ENCODE measurements at places on chromosomes 6 and 20.

DNA sequence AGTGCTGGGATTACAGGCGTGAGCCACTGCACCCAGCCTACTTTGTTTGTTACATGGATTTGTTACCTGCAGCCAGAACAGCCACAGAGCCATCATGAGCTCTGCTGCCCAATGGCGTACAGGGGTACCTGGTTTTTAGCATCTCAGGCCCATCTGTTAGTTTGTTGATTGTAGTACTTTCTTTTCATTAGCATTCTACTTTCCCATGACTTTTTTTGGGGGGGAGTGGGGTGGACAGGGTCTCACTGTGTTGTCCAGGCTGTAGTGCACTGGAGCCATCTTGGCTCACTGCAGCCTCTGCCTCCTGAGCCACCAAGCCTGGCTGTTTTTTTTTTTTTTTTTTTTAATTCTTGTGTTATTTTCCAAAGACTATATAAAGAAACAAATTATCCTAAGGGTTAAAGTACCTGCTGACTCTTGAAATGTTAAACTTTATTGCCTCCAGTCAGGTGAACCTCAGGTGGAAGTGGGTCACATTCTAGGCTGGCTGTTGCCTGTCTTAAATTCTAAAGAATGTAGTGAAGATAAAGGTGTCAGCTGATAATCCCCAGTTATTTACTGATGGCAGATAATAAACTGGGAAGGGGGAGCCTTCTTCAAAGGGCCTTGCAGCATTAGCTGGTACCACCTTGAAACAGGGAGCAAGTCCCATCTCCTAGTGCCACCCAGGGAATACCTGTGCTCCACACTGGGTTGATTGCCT, 15.2 kb downstream of the NEU1 start:
- DNase-seq = no peak

DNA sequence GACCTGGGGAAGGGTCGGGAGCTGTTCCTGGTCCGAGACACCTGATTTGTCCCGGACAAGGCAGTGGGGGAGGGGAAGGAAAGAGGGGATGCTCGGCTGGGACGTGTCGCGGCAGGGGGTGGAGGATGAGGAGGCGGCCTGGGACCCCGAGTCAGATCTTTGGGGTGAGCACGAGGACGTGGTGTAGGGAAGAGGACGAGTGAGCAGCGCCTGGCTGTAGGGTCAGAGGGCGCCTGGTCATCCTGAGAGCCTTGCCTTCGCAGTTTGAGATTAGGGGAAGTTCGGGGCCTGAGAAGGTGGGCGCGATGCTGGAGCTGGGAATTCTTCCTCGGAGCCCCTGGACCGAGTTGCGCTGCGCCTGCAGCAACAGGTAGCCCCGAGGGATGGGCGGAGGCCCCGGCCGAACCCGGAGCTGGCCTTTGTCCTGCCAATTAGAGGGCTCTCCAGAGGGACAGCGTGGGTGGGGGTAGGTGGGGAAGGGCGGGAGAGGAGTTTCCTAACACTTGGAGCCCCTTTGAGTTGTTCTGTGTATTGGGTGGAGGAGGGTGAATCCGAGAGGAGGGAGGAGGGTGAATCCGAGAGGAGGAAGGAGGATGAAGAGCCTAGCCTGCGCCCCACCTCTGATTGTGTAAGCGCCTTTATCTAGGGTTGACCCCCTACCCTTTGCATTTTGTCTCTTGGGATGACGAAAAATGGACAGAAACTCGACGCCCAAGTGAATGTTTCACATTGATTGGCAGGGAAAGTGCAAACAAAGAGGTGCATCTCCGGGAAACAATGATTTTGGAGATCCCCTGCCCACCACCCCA, 72.0 kb downstream of the SOX4 start:
- DNase-seq = no peak

- no peak for DNase-seq
These were observed 74.8 kb downstream of the GCNT2 start for GRCh38 chr6:10595731-10596664.

- no peak for DNase-seq
These were observed 291.1 kb downstream of the DOK5 start for GRCh38 chr20:54766483-54766882.

- no peak for DNase-seq
These were observed 33.6 kb downstream of the TRAM2 start for GRCh38 chr6:52543262-52543661.

DNA sequence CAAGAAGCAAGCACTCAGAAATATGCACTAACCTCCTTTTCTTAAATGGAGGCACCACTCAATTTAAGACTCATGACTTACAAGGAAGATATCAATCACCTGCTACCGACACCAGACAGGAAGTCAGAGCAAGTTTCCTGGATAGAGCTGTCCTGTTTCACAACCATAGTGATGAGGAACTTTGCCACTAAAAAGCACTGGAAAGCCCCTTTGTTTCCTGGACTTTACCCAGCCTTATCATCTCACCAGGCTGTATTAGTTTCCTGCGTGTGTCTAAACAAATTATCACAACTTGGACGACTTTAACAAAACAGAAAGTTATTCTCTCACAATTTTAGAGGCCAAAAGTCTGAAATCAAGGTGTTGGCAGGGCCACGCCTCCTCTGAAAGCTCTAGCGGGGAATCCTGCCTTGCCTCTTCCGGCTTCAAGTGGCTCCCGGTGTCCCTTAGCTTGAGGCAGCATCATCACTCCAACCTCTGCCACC, 253.8 kb upstream of the STXBP5 start:
- DNase-seq = no peak

DNA sequence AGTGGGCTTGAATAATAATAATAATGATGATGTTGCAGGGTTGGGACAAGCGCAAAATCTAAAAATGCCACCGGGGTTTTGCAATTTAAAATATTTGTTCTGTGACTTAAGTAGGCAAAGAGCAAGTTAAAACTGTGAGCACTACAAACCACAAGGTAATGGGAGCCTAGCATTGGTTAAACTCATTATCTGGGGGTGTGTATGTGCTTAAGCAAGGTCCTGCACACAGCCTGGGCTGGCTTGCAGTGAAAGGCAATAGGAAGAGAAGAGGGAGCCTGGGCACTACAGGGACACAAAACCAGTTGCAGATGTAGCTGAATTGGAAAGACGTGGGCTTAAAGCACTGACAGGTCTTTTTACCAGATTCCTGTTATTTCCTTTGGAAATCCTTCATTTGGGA, 11.7 kb downstream of the SIM1 start:
- no peak for DNase-seq

GRCh38 chr20:45987108-45987780, 15.2 kb upstream of the ZNF335 start:
- peak; percentile 87 for DNase-seq

GRCh38 chr6:79574174-79574573, 36.9 kb upstream of the LCA5 start:
- DNase-seq = no peak

GRCh38 chr6:44800171-44800783, 412.8 kb downstream of the CDC5L start:
- no peak for DNase-seq

All from Right ventricle myocardium superior (tissue), 1 donor.